Fibroblast of gingiva (primary cell): ENCODE measurements at places on chromosomes 1 and 21.

GRCh38 chr1:234089396-234089795 is 184.9 kb downstream of the SLC35F3 start:
- no peak for DNase-seq

- no peak for DNase-seq
Measured at GRCh38 chr1:182145441-182145840, 83.9 kb upstream of the ZNF648 start.

- no peak for DNase-seq
Measured at GRCh38 chr1:226981386-226981817, 41.3 kb downstream of the COQ8A start.

- DNase-seq = no peak
Measured at GRCh38 chr21:25234857-25235801, 372.2 kb downstream of the MRPL39 start.

- peak; percentile 80 for DNase-seq
Measured at GRCh38 chr21:46634966-46635323, 529 bp upstream of the PRMT2 start.
